Glomerular endothelial cell (primary cell): ENCODE measurements at places on chromosomes 3 and 15.

- DNase-seq = no peak
Measured at GRCh38 chr3:31129241-31129640, 234.8 kb upstream of the GADL1 start.

DNA sequence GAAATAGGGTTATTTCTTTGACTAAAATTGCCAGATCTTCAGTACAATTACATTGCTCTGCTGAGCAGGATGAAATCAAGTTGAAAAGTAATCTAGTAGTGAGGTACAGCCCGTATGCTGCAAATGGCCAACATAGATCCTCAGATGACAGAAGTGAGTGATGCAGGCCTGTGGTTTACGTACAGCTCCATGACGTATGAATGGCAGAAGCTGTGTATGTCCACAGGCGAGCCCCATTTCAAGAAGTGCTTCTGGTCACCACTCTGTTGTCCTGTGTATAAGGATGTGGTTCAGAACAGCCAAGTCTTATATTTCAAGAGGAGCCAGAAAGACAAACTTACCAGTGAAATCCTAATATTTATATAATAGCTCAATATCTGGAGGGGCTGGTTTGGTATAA lies 9.2 kb downstream of the CD86 start:
- DNase-seq = no peak

- DNase-seq = no peak
Measured at GRCh38 chr3:143041903-143042302, 40.5 kb downstream of the U2SURP start.

- no peak for DNase-seq
Measured at GRCh38 chr15:68699124-68699880, 120.5 kb downstream of the CORO2B start.

DNA sequence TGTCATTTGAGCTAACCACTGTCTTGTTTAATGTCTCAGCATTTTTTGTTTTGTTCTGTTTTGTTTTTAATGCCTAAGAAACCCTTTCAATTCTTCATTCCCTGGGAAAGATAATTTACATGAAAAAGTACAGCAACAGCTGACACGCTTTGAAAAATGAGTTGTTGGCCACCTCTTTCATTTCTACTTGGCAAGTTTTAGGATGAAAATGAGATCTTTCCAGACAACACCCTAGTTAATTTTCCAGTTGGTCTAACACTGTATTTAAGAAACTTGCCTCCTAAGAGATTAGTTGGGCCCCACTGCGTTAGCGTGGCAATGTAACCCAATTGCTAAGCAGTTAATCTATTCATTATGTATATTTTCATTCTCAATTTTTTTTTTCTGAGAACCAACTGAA lies 194.0 kb upstream of the LRRN1 start:
- DNase-seq = no peak

DNA sequence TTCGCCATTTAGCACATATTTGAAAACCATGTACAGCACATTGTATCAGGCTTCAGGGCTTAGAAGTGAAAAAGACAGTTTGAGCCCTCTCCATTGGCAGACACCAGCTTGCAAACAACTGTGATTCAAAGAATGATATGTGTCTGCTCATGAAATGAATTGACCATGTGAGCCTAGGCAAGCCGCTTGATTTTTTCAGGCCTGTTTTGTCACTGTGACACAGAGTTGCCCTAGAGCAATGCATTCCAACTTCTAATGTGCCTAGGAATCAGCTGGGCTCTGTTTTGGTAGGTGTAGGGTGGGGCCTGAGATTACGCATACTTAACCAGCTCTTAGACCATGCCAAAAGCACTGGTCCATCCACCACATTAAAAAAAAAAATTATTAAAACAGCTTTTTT lies 53.0 kb downstream of the ATP2C1 start:
- no peak for DNase-seq

DNA sequence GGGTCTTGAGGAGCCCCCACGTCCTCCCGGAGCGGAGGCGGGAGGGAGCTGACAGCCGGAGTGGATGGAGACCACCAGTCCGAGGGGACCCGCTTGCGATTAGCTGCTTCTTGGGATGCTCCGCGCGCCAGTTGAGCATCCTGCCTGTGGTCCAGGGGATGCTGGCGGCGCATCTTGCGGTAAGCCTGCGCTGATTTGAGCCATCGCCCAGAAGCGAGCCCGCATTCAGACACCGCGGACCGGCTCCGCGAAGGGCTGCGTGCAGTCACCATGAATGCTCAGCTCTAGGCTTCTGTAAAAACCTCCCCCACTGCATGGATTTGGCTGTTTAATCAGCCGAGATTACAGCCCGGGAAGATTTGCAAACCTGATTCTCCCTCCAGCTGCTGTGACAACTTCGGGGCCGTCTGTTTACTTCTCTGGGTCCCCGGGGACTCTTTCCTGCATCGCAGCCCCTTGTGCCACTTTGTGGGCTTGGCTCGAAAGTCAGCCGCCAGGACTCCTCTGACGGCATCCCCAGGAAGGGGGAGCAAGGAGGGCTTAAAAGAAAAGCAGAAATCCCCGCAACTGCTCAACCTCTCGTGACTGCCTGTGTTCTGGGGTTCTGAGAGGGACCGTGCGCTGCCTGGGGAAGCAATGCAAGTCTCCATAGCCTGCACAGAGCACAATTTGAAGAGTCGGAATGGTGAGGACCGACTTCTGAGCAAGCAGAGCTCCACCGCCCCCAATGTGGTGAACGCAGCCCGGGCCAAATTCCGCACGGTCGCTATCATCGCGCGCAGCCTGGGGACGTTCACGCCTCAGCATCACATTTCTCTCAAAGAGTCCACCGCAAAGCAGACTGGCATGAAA lies 171.1 kb downstream of the KCNAB1 start:
- DNase-seq = no peak
